ENCODE measurements at places on chromosomes 2 and 18.

- no peak for DNase-seq
Measured at GRCh38 chr2:120539937-120540718, 194.2 kb downstream of the INHBB start.

GRCh38 chr2:46333912-46334311, 36.7 kb downstream of the EPAS1 start:
- DNase-seq = no peak

DNA sequence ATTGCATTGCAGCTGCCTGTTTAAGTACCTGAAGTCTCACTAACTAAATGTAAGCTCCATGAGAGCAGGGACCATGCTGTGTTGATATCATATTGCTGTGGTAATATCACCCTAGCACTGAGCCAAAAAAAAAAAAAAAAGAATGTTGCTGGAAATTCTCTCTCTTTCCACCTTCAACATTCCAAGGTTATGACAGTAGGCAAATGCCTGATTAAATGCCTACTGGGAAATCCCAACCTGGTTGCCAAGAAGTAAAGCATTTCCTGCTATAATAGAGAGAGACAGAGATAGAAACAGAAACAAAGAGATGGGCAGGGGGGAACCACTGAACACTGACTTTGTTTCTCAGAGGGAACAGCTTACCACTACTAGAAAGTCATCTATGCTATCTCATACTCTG, 1604.2 kb downstream of the LRP1B start:
- no peak for DNase-seq

- no peak for DNase-seq
Measured at GRCh38 chr2:138948070-138948539, 167.9 kb upstream of the NXPH2 start.

- no peak for DNase-seq
Measured at GRCh38 chr2:23273786-23274185, 111.2 kb upstream of the KLHL29 start.

DNA sequence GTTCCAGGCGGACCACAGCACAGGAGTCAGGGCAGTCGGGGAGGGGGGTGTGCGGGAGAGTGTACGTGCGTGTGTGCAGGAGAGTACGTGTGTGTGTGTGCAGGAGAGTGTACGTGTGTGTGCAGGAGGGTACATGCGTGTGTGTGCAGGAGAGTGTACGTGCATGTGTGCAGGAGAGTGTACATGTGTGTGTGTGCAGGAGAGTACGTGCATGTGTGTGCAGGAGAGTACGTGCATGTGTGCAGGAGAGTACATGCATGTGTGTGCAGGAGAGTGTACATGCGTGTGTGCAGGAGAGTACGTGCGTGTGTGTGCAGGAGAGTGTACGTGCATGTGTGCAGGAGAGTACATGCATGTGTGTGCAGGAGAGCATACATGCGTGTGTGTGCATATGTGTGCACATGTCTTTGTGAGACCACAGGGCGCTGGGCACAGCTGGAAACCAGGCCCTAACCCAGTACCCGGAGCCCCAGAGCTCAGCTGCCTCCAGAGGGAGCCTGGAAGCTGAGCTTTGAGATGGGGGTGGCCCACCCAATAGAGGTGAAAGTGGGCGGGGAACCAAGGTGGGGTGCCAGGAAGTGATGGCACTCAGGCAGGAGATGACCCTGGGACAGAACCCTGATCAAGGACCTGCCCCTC, 13.9 kb upstream of the KLHL30 start:
- DNase-seq = no peak

- no peak for DNase-seq
Measured at GRCh38 chr18:68784071-68784470, 13.8 kb upstream of the CCDC102B start.

- DNase-seq = no peak
Measured at GRCh38 chr2:54267577-54267976, 11.5 kb upstream of the TSPYL6 start.

- no peak for DNase-seq
Measured at GRCh38 chr2:206832873-206833272, 67.5 kb downstream of the FASTKD2 start.

DNA sequence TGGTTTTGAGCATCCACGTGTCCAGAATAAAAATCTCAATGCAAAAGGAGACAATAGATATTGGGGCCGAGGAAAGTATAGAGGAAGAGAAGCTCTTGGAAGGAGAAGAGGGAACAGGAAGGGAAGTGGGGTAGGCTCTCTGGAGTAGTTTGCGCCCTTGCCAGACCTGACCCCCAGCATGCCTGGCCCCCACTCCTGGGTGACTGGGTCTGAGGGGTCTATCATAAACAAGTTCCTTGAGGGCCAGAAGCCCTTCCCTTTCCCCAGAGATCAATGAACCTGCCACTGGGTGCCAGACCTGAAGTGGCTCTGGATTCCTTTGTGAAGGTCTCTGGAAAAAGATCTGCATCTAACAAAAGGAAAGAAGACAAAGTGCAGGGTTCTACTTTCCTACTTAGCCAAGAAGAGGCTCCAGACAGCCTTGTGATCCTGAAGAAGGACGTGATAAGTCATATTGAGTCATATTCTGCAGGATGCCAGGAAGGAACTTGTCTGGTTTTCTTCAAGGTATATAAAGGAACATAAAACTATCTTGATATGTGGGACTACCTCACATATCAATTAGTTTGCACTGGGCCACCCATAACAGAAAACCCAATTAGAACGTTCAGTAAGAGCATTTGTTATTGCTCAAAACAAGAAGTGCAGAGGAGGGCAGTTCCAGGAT, 18.7 kb upstream of the ATOH8 start:
- no peak for DNase-seq

DNA sequence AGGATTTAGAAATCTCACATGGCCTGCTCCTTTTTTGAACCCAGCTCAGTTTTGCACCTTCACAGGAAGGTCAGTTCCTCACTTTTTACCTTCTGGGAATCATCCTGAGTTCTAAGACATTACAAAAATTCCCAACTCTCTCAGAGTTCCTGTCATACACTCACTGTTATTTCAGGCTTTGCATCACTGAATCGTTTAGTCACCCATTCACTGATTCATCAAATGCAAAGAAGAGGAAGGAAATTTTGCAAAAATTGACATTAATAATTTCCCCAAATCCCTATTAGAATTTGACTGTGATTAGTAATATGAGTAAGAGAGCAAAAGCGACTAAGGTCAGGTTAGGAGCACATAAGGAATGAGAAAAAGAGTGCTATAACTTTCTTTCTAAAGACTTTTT, 197.5 kb downstream of the PDE1A start:
- DNase-seq = no peak

- no peak for DNase-seq
Measured at GRCh38 chr2:231711677-231712450, 3.5 kb downstream of the PTMA start.

DNA sequence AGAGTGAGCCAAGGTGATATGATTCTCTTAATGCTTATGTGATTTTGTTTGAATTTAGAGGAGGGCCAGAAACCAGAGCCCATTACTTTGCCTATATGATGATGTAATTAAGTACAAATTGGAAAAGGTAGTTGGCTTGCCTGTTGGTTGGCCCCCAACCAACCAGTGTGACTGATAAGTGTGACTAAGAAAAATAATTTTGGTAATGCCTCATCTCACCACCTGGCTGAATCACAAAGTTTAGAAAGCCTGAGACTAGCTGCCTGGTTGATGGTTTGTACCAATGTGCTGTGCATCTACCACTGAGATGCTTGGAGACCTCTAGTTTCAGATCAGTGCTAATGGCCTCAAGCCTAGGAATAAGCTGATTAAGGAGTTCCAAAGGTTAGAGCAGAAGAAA, 338.7 kb downstream of the CDH2 start:
- DNase-seq = no peak

GRCh38 chr2:121472470-121472993, 58.1 kb upstream of the RNU4ATAC start:
- no peak for DNase-seq

GRCh38 chr2:110860630-110861029, 128.3 kb downstream of the ACOXL start:
- DNase-seq = no peak
